ENCODE measurements at places on chromosomes 2 and 18. TPM values are rescaled to one million over a fixed set of nuclear protein-coding genes. Genes with fewer than 3 reads are reported as not detected.
A peak's percentile ranks its signal among the peaks of the same experiment; 100 is the strongest.

The GPR45 gene
- total RNA-seq, result not detected

The HTR2B gene
- total RNA-seq, result 0.19 TPM

The MOCOS gene
- 1.8 TPM for total RNA-seq

The RAMP1 gene
- not detected for total RNA-seq

The OTOF gene
- total RNA-seq, result not detected

The SLC4A1AP gene
- 18.1 TPM for total RNA-seq

The MAB21L4 gene
- not detected for total RNA-seq

DNA sequence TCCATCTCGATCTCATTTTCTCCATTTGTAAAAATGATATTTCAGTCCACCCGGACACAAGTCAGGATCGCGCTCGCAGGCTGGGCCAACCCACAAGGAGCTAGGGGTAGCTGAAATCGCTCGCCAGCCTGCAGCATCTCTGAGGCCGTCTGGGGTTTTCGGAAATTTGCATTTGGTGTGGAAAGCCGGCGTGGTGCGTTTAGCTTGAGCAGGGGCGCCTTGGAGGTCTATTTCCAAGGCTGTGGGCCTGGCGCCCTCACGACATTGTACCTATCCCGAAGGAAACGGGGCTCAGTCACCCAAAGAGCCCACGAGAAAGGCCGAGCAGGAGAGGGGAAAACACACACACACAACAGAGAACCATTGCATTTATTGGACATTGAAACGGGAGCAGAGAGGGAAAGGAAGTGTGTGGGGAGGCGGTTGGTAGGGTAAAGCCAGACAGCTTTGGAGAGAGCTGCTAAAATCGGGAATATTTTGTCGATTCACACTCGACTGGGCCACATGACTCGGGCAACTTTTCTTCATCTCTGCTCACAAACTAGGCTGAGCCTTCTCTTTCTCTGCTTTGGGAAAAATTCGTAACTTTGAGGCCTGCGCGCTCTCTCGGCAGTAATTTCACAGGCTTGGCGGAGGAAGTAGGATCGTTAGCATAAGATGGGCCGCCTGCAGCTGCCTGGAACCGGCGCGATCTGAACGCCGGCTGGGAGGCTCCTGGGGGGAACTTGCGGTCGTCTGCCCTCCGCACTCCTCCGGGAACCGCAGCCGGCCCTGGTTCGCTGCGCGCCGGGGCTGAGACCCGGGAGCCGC lies 1.1 kb upstream of the HOXD8 start:
- DNase-seq, result no peak

DNA sequence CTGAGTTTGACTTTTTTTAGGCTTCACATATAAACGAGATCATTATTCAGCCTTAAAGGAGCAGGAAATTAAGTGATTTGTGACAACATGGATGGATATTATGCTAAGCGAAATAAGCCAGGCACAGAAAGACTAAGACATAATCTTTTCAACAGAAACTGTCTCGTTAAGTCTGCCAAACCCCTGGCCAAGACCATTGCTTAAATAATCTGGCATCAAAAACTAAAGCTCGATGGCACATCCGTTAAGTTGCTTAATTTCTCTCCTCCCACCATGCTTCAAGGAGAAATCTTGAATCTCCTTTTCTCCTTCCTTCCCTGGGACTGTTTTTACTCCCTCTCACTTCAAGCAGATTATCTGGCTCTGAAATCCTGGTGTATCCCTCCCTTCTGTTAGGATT lies 140.3 kb downstream of the GALNT14 start:
- no peak for DNase-seq

DNA sequence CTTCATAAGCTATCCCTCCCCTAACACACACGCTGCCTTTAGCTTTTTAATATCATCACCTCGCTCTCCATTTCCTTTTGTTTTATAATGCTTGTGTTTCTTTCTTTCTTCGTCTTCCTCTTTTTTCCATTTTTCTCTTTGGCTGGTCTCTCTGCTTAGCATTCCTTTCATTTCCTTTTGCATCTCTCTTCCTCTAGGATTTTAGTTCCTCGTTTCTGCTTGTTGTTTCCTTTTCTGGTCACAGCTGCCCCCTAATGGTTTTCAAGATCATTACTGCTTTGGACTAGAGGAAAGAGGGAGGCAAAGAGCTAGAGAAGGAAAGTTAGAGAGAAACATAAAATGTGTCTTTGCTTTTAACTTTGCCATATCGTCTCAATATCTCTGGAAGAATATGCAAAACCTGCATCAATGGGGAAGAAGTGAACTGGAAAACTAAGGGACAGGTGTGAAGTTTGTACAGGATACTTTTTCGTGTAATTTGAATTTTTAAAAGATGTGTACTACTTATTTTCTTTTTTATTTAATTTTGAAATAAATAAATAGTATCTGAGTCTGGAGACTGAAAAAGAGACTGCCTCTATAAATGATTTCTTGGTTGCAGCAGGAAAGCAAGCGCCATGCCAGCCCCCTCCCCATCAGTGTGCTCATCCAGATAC lies 6.3 kb upstream of the NRP2 start:
- no peak for DNase-seq

GRCh38 chr2:120871881-120872620 lies 136.4 kb downstream of the GLI2 start:
- DNase-seq, result no peak

DNA sequence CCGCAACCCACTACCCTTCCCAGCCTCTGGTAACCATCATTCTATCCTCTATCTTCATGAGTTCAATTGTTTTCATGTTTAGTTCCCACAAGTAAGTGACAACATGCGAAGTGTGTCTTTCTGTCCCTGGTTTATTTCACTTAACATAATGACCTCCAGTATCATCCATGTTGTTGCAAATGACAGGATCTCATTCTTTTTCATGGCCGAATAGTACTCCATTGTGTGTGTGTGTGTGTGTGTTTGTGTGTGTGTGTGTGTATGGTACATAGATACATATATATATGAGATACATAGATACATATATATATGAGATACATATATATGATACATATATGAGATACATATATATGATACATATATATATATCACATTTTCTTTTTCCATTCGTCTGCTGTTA lies 196.3 kb upstream of the STK17B start:
- no peak for DNase-seq

DNA sequence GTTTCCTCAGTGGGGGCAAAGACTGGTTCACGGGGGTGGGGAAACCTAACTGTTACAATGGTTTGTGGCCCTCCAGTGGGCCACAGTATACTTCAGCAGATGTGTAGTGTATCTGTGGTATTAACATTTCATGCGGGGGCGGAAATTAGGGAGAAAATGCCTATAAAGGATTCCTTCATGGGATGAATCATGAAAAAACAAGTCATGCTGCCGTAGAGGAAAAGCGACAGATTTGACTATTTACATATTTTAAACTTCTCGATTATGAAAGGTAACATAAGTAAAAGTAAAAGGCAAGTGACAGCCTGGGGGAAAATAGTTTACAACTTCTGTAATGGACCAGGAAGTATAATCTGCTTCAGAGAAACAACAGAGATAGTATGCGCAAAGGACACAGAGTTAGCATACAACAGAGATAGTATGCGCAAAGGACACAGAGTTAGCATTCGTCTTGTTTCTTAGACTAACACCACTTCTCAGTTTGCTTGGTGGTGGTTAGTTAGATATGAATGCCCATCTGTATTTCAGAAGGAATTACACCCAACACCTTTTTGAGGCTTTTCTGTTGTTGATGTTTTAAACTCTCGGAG lies 41.1 kb downstream of the MRPS9 start:
- no peak for DNase-seq

GRCh38 chr2:40343902-40344301 lies 108.0 kb downstream of the SLC8A1 start:
- DNase-seq, result no peak

DNA sequence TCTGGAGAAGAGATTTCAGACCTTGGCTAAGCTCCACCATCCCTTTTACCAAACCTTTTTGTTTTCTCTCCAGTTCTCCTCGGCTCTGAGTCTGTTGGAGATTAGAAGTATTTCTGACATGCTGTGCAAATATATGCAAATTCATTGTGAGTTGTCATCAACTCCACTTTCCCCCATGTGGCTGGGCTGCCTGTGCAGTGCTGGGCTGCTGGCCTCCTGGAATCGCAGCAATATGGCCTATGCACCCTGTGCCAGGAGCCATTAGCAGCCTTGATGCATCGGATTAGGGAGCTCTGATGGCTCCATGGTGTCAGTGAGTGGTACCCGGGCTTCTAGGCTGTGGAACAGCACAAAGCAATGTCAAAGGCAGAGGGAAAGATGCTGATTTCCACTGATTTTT lies 80.0 kb downstream of the GPR39 start:
- no peak for DNase-seq

DNA sequence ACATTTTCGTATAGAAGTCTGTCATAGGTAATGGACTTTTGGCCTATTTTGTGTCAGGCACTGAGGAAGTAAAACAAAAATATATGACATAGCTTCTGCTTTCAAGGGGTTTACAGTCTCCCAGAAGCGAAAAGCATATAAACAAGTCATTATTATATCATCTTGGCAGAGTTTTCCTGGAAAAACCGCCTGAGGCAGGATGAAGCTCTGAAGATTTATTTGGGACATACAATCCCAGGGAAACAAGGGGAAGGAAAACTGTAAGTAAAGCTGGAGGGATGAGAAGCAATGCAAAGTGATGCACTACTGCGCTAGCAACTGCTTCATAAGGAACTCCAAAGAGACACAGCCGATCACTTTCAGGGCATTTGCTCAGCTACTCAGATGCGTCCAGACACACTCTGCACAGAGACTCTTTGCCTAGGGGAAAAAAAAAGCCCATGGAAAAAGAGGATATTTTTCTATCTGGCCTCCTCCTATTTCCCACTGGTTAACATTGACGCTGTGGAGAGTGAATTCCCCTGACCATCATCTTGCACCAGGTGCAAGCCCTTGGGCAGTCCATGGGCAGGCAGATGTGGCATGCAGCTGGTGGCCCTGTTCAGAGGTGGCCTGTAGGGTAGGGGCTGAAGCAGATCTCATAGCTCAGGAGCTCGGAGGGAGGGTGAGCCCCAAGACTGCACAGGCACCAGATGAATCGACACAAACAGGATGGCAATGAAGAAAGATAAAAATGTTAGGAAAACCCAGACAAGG lies 158.1 kb downstream of the METTL4 start:
- no peak for DNase-seq

GRCh38 chr2:212282671-212283261 lies 255.8 kb downstream of the ERBB4 start:
- no peak for DNase-seq

GRCh38 chr2:149063177-149063576 lies 24.7 kb downstream of the LYPD6B start:
- DNase-seq, result no peak

DNA sequence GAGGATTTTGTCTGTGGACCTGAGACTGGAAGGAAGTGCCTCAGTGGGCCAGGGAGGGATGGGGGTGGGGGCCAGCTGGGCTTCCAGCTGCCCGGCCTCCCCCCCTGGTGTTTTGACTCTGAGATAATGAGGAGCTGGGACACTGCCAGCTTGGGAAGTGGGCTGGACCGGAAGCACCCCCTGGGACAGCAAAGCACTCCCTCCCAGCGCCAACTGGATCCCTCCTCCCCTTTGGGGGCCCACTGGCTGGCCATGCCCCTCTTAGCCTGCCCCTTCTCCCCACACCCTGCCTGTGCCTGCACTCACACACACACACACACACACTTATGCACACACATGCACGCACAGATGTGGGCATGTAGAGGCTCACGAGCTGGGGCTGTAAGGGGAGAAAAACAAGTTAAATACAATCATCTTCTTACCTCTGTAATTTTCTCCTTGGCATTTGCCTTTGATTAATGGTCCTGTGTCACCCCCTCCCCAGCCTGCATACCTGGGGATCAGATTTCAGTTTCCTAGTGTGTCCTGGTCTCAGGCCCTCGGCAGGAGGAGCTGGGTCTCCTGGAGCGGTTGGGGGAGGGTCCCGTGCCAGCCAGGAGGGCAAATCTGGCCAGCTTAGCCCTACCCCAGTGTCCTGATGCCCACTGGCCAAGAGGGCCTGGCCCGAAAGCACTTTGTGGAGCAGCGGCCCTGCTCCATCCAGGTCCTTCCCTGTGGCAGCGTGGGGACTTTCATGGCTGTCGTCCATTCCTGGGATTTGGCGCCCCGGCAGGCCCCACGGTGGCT lies 3.6 kb downstream of the ITM2C start:
- DNase-seq, result no peak

- peak; percentile 64 for DNase-seq
Observed at GRCh38 chr18:62485684-62486083, 37.1 kb upstream of the ZCCHC2 start.

GRCh38 chr18:32520771-32521170 lies 50.1 kb upstream of the GAREM1 start:
- no peak for DNase-seq

GRCh38 chr2:139909136-139909535 lies 1128.9 kb upstream of the NXPH2 start:
- DNase-seq, result no peak

- no peak for DNase-seq
Observed at GRCh38 chr2:14700753-14701152, 68.2 kb downstream of the LRATD1 start.

DNA sequence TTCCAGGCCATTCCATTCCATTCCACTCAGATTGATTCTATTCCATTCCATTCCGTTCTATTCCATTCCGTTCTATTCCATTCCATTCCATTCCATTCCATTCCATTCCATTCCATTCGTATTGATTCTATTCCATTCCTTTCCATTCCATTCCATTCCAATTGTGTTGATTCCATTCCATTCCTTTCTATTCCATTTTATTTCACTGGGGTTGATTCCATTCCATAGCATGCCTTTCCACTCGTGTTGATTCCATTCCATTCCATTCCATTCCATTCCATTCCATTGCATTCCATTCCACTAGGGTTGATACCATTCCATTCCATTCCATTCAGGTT lies 1142.3 kb downstream of the RPIA start:
- DNase-seq, result no peak

GRCh38 chr2:7719876-7720275 lies 802.7 kb downstream of the RNF144A start:
- DNase-seq, result no peak

DNA sequence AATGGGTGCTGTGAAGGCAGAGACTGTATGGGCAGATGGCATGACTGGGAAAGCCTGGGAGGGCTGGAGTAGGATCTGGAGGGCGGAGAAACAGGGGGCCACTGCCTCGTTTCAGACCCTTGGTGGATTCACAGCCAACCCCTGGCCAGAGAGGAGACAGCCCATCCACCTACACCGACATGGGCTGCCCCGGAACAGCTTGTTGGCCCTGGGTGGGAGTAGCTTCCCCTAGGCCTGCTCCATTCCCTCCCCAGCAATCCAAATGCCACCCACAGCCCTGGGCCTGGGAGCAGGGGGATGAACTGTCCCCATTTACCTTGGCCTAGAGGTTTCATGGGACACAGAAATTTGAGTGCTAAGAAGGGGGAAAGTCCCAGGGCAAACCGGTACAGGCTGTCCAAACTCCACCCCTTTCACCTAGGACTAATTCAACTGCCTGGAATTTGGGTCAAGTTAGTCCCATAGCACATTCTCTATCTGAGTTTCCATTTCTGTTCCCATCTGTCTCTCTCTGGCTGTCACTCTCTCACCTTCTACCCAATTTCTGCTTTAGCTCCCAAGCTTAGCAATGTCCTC lies 37.0 kb downstream of the LBH start:
- DNase-seq, result no peak

- no peak for DNase-seq
Observed at GRCh38 chr18:48638451-48638850, 99.6 kb downstream of the CTIF start.
